ENCODE measurements at places on chromosomes 4 and X.

DNA sequence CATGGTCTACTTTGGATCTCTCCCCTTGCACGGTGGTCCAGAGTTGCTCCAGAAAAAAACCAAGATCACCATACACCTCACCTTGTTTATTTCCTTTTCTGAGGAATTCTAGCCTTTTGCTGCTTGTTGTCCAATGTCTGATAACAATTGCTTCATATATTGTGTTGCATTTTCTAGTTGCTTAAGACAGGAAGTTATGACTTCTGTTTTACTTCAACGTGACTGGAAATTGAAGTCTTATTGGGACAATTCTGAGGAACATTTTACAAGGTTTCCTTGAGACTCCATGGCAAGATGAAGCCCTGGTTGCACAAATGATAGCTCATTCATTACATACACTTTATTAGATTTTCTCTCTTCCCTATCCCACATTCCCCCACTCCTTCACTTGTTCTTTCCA is 5.2 kb downstream of the CXCL1 start:
- DNase-seq, result no peak

- no peak for DNase-seq
Observed at GRCh38 chrX:46311581-46312120, 233.6 kb downstream of the ZNF674 start.

DNA sequence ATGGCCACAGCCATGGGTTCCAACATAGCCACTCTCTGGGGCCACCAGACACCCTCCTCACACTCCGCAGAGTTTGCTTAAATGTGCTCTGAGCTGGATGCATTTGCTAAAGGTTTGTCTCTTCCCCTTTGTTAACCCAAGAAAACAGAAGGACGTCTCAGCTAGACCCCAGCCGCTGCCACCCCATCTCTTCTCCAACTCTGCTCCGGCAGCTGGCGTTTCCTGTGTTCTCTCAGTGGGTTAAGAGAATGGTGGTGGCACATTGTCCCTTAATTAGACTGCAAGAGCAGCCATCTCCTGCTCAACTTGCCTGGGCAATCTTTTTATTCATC is 43.7 kb upstream of the FAM9C start:
- DNase-seq, result no peak

DNA sequence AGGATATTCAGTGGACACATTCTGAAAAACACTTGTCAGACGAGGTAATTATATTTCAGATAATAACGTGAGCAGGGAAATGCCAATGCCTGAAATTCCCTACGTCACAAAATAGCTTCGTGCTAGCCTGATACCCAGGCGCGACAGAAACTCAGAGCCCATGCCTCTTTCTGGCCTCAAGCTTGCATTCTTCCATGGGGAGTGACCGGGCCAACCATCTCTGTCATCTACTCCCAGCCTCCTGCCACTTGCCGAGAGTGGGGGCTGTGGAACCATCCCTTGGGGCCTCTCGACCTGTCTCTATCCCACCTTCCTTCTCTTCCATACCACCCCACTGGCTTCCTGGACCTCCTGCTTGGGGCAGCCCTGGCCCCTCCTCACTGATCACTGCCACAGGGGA is 34.5 kb upstream of the CDKN2AIP start:
- DNase-seq, result no peak

DNA sequence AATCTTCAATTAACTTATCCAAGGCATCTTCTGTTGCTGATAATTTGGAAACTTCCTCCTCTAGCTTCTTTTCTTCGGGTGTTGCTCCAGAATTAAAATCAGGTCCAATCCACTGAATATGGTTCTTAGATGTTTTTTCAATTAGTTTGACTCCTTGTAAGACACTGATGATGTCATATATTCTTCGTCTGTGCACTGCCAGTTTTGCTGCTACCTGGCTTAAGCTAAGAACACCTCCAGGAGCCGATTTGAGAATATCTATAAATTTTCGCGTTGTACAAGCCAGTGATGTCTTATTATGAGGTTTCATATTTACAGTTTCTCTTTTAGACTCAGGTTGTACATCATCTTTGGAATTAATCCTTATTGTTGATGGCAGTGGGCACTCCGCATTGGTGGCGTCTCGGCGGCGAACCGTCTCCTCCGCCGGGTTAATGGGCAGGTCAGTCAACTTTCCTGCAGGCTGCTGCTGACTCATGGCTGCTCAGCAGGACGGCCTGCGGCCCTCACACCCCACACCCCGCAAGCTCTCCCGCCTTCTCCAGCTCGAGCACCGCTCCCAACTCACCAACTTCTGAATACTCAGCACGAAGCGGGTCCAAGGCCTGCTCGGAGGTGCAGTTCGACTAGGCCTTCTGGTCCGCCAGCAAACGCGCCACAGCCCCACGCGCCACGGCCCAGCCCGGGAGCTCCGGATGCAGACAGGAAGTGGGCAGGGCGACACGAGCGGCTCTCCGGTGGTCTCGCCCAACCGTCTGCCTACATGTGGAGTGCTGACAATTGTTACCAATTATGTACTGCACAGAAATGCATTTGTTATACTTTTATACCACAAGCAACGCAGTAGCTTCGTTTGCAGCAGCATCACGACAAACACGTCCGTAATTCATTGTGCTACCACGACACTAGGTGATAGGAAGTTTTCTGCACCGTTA is 49.2 kb upstream of the FHL1 start:
- no peak for DNase-seq

DNA sequence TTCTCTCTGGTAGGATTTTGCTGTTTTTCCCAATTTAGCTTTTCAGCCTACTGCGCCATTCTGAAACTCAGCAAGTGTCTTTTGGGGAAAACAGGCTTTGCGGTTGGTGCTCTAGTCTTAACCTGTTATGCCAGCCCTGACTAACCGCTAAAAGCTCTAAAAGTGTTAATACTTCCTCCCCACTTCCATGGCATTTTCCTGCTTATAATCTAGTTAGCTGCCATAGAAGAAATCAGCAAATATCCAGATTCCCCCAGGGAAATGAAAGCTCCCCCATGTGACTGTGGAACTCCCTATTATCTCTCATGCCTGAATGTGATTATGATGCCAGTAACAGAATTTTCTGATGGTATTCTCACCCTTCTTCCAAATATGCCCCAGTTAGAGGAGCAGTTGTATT is 28.7 kb upstream of the GYPA start:
- no peak for DNase-seq

DNA sequence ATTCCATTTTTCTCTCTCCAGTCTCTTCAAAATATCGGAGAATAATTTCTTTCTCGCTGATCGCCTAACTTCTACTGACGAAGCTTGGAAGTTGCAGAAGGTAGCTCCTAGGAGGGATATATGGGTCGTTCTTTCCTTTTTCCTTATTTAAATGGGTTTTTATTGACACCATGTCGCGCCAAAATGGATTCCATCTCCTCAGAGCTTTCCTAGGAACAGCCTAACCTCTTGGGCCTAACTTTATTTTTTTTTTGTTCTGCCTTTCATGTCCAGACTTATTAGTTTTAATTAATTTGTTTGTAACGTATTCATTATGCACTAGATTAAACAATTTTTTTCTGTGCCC is 359.4 kb upstream of the ZCCHC13 start:
- no peak for DNase-seq

DNA sequence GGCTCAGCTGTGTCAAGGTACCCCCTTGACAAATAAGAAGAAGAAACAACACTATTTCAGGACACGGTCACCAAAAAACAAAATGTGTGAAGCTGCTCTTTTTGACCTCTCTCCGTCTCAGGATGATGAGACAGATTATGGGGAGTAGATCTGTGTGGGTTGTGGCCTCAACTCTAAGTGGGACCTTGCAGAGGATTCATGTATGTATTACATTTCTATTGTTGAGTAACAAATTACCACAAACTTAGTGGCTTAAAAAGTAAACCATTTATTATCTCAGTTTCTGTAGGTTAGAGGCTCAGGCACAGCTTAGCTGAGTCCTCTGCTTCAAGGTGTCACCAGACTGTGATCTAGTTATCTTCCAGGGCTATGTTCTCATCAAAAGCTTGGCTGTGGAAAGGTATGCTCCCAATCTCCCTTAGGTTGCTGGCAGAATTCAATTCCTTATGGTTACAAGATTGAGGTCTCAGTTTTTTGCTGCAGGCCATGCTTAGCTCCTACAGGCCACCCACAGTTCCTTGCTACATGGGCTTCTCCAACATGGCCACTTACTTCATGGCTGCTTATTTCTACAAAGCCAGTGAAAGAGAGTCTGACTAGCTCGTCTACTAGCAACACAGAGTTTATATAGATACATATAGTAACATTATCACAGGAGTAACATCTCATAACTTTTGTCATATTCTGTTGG is 28.1 kb downstream of the DGKK start:
- no peak for DNase-seq

- DNase-seq, result no peak
Observed at GRCh38 chrX:7953446-7953845, 26.2 kb upstream of the PNPLA4 start.

- DNase-seq, result no peak
Observed at GRCh38 chr4:154529728-154530519, 20.3 kb downstream of the PLRG1 start.

GRCh38 chr4:152090543-152090942 is 329.7 kb upstream of the GATB start:
- no peak for DNase-seq

DNA sequence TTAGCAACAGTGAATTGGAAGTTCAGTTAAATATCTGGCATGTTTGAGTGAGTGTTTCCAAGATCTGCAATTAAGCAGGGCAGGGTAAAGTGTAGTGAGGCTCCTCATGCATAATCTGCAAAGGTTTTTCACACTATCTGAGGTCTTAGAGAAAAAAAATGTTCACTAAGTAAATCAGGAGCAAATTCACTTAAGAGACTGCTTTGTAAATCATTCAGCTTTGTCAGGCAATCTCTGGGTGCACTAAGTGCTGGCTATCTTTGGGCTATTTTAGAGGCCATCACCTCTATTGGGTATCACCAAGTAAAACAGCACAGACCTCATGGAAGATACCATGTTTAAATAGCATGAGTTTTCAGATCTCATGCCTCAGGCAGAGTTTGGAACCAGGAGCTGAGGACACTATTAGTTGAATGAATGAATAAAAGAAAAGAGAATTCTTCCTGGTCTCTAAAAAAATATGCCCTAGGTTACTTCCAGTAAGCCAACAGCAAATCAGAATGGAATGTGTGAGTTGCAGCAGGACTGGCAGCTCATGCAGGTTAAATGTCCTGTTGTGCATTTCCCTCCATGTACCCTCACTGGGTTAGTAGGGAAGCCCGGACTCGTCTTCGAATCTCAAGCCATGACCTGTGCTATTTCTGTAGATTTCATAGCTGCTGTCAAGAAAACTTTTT is 195.3 kb downstream of the KCNIP4 start:
- DNase-seq, result no peak

- no peak for DNase-seq
Observed at GRCh38 chrX:137171626-137172025, 137.8 kb upstream of the GPR101 start.

DNA sequence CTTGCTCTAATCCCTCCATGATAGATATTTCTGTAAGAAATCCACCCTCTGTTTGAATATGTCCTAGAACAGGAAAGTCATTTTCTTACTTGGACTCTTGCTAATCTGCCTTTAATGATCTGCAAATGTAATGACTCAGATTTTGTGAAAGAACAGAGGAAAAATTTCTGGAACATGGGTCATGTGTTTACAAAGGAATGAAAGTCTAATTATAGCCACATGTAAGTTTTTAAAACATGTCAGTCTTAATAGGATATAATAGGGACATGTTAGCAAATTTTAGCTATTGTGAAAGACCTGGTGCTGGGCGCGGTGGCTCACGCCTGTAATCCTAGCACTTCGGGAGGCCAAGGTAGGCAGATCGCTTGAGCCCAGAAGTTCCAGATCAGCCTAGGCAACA is 47.6 kb downstream of the GRK4 start:
- DNase-seq, result no peak

DNA sequence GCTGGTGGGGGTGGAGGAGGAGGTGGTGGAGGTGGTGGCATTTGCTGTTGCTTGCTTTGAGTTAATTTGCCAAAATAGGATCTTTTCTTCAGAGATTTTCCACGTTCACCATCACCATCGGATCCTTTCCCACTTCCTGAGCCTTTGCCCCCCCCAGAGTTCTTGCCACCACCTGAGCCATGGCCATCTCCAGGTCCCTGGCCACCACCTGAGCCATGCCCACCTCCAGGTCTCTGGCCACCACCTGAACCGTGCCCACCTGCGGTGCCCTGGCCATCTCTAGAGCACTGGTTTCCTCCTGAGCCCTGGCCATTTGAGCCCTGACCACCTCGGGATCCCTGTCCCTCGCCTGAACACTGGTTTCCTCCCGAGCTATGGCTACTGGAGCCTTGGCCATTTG is 1.9 kb downstream of the IRS4 start:
- no peak for DNase-seq

- no peak for DNase-seq
Observed at GRCh38 chrX:46681849-46682248, 77.1 kb downstream of the SLC9A7 start.

GRCh38 chrX:66408507-66408906 is 230.4 kb downstream of the EDA2R start:
- no peak for DNase-seq

DNA sequence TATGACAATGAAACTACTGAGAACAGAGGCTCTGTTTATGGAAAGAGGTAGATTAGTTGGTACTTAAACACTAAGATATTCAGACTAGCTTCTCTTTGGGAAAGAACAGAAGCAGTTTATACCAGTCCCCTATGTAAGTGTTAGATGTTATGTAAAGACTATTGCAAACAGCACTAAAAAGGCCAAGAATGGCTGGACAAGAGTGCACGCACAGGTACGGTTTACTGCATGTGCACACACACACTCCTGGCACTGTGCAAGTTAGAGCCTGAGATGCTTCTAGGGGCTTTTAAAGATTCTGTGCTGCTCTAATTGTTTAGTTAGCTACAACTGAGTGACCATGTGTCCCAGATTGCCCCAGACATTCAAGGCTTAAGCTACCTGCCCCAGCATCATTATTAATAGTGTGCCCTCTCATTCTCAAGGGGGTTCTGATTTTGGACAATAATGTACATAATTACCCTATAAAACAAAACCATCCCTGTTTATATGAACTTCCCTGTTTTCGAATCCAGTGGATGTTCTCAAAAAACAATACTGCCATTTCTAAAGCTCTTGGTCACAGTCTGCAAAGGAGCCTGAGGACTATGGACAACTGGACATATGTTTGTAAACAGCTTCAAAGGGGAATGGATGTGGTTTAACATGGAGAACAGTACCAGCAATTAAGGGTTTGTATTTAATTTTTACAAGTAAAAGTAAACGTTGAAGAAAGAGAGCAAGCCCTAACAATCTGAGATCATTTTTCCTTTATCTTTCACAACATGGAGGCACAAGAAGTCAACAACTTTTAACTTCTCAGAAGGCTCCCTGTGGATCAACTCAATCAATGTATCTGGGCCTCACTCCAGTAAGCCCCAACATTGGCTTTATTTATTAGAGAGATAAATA is 2.0 kb downstream of the SETD7 start:
- no peak for DNase-seq

GRCh38 chr4:1898681-1899080 is 27.5 kb downstream of the NSD2 start:
- no peak for DNase-seq

- DNase-seq, result no peak
Observed at GRCh38 chr4:11130195-11130970, 298.3 kb downstream of the HS3ST1 start.

DNA sequence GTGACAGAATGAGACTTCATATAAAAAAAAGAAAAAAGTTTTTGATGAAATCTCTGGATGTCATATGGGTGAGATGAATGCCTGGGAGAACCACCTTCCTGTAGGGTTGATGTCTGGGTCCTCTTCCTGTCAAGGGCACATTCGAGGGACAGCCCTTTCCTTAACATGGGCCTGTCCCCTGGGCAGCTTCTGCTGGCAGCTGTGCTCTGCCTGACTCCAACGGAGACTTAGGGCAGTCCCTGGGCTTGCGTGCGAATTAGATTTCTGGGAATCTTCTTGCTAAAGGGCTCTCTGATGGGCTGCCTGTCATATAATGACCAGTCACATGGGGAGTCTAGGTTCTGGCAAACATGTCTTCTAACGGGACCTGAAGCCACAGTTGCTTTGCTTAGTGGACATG is 40.7 kb downstream of the TNIP2 start:
- DNase-seq, result no peak
